ENCODE measurements at places on chromosomes 7 and 10.

- DNase-seq, result no peak
Measured at GRCh38 chr10:96406091-96406490, 47.3 kb upstream of the OPALIN start.

- no peak for DNase-seq
Measured at GRCh38 chr10:83917537-83918506, 221.5 kb upstream of the GHITM start.

DNA sequence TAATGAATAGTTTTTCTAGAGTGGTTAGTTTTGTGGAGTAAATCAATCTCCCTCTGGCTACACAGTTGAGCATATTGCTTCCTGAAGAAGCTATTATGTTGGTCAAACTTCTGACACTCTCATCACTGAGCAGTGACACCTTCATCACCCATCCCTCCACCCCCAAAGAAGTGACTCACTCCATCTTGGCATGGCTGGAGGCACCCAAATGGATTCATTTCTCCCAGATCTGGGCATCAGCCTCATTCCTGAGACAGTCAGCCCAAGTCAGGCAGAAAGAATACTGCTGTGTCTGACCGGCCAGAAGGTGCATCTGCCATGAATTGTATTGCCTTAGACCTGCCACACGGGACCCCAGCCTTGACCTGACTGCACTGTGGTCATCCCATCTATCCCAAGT is 117.0 kb upstream of the HABP2 start:
- DNase-seq, result no peak

- no peak for DNase-seq
Measured at GRCh38 chr7:131007439-131008330, 273.7 kb upstream of the KLF14 start.

- no peak for DNase-seq
Measured at GRCh38 chr10:104842704-104843103, 201.6 kb downstream of the SORCS3 start.

GRCh38 chr10:102422545-102423129 is 2.0 kb downstream of the FBXL15 start:
- no peak for DNase-seq

DNA sequence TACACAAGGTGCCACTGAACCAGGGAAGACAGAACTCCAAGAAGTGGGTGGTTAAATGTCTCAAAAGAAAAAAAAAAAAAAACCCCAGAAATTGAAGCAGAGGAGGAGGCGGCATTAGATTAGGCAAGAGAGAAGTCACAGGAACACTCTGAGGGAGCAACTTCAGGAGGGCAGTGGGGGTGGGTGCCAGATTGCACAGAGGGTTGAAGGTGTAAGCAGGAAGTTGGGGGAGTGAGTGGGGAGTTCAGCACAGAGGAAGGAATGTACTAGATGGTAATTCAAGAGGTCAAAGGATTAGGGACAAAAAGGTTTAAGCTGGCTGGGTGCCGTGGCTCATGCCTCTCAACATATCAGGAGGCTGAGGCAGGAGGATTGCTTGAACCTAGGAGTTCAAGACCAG is 110.0 kb upstream of the PDLIM1 start:
- no peak for DNase-seq

DNA sequence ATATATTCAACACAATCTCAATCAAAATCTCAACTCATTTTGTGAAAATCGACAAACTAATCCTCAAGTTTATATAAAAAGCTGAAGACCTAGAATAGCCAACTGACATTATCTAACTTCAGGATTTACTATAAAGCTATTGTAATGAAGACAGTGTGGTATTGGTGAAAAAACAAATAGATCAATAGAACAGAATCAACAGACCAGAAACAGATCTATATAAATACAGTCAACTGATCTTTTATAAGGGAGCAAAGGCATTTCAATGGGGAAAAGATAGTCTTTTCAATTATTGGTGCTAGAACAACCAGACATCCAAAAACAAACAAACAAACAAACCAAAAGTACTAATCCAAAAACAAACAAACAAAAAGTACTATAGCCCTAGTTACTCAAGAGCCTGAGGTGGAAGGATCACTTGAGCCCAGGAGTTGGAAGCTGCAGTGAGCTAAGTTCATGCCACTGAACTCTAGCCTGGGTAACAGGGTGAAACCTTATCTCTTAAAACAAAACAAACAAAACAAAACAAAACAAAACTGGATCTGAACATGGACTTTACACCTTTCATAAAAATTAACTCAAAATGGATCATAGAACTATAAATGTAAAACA is 26.6 kb upstream of the AKR1D1 start:
- no peak for DNase-seq

- DNase-seq, result no peak
Measured at GRCh38 chr10:84599254-84599653, 270.9 kb downstream of the CCSER2 start.

- DNase-seq, result no peak
Measured at GRCh38 chr7:121197455-121197854, 131.3 kb upstream of the WNT16 start.

GRCh38 chr10:35050568-35050967 is 39.6 kb downstream of the CUL2 start:
- no peak for DNase-seq

Data from CD8-positive, alpha-beta memory T cell (primary cell).